Gastroesophageal sphincter (tissue), 4 donors: ENCODE measurements at places on chromosomes 2 and 18.
A peak's percentile ranks its signal among the peaks of the same experiment; 100 is the strongest.

- ATAC-seq = no peak
Observed at GRCh38 chr2:182542501-182543258, 115.8 kb upstream of the PDE1A start.

DNA sequence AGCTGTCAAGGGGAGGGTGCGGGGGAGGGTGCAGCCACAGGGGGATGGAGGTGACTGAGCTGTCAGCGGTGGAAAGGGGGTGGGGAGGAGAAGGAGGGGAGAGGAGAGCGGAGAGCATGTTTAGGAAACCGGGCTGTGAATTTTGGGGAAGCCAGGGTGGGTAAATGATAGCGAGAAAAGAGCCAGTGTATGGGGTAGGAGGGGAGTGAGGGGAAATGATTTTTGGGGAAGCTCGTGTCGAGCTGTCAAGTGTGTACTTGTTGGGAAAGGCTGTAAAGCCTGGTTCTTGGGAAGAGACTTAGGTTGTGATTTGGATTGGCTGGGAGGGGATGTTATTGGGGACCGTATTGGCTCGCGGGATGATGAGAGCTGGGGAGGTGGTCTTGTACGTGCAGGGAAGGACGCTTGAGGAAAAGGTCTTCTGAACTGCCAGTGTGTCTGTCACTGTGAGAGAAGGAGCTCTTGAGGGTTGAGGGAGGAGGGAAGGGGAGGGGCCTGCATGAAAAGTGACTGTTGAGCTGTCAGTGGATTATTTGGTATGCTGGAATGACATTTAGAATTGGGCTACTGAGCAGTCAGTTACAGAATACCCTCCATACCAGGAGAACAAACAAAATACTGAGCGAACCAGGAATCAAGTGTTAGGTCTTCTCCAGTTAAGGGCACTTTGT lies 1.0 kb downstream of the UBR3 start:
- ATAC-seq = no peak

GRCh38 chr2:67576991-67577390 lies 179.9 kb downstream of the ETAA1 start:
- no peak for ATAC-seq

DNA sequence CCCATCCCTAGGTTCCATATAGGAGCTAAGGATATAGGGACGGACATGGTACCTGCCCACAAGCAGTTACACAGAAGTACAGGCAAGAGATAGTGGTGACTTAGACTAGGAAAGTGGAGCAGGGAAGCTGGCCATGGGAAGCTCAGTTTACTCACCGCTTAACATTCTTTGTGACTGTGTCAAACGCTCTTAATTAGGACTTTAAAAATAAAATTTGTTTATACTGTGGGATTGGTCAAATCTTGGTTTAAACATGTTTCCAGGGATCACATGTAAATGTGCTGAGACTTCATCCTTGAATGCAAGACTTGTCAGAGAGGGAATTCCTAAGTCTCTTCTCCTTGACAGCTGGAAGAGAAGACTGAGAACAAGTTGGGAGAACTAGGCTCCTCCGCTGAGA lies 107.3 kb downstream of the MTCL1 start:
- no peak for ATAC-seq

DNA sequence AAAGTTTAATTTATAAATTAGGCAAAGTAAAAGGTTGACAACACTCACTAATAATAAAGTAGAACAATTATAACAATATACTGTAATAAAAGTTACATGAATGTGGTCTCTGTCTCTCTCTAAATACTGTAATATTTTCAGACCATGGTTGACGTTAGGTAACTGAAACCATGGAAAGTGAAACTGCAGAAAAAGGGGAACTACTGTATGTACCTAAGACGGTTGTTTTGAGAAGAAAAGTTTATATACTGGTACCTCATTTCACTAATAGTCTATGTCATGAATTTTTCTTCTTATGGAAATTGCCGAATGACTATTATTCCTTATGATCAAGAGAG lies 166.7 kb upstream of the ZNF521 start:
- ATAC-seq = no peak

GRCh38 chr2:43139996-43140621 lies 86.3 kb downstream of the ZFP36L2 start:
- ATAC-seq = no peak

GRCh38 chr2:147511491-147511948 lies 333.3 kb upstream of the ACVR2A start:
- peak; percentile 75 for ATAC-seq

DNA sequence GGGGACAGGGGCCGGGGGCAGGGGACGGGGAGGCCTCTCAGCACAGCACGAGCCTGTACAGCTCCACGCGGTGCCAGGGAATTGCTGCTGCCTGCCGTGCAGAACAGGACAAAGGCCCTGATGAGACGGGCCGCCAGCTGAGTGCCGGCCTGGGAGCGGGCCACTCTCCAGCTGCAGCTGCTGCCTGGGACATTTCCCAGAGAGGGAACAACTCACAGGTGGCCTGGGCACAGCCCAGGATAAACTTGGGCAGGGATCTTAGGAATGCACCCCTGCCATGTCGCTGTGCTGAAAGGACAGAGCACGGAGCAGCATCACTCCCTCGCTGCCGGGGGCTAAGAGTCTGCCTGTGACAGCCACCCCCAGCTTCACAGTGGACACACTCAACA lies 38.8 kb downstream of the CENPO start:
- ATAC-seq = no peak

- no peak for ATAC-seq
Observed at GRCh38 chr2:56382466-56382865, 198.7 kb downstream of the CCDC85A start.
